ENCODE measurements at places on chromosomes 16 and 17. TPM values are rescaled to one million over a fixed set of nuclear protein-coding genes. Genes with fewer than 3 reads are reported as not detected.

The SLFN12 gene
- total RNA-seq = 14.5 TPM

The LGALS9B gene
- not detected for total RNA-seq

The ALDH3A1 gene
- total RNA-seq = 0.31 TPM

The SERPINF2 gene
- 0.68 TPM for total RNA-seq

The APOH gene
- not detected for total RNA-seq

The NPIPA8 gene
- total RNA-seq = 0.48 TPM

DNA sequence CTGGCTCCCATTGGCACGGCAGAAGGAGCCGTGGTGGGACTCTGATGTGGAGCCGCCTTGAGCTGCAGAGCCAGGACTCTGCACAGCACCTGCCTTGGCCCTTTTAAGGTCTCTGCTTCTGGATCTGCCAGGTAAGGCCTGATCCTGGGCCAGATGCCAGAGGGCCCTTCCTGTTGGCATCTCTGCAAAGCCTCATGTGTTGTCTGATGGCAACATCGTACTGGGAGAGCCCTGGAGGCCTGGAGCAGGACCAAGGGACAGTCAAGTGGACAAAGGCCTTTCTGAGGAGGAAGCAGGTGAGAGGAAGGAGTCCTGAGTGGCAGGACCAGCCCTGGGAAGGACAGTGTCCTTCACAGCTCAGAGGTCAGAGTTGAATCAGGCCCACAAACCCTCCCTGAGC lies 26.1 kb downstream of the SOCS1 start:
- no peaks in the 10 kb centered on the region for H3K36me3 ChIP-seq
- H3K4me3 ChIP-seq = no peak overlapping the region
- DNase-seq = no peak
- H3K27me3 ChIP-seq = no peaks in the 10 kb centered on the region
- H3K27ac ChIP-seq = no peak overlapping the region
- H3K4me1 ChIP-seq = no peaks in the 10 kb centered on the region

DNA sequence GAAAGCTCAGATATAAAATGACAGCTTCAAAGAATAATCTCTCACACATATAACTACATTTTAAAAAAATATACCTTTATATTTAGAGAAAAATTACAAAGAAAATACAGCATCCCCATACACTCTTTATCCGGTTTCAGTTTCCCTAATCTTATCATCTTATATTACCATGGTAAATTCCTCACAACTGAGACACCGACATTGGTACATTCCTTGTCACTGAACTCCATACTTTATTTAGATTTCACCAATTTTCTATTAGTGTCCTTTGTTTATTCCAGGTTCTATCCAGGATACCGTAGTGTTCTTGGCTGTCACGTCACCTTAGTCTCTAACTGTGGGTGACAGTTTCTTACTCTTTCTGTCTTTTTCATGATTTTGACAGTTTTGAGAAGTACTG lies 22.0 kb upstream of the ABCA10 start:
- DNase-seq = no peak
- H3K27ac ChIP-seq = no peak overlapping the region
- H3K4me1 ChIP-seq = no peaks in the 10 kb centered on the region
- no peaks in the 10 kb centered on the region for H3K36me3 ChIP-seq

GRCh38 chr17:27391427-27391826 lies 64.8 kb upstream of the KSR1 start:
- no peak overlapping the region for H3K4me3 ChIP-seq
- no peaks in the 10 kb centered on the region for H3K27me3 ChIP-seq
- no peak for DNase-seq
- no peaks in the 10 kb centered on the region for H3K4me1 ChIP-seq
- H3K27ac ChIP-seq = no peak overlapping the region

GRCh38 chr17:76995387-76996105 lies 127.3 kb downstream of the MGAT5B start:
- peak; percentile 80 for DNase-seq
- H3K27me3 ChIP-seq = no peaks in the 10 kb centered on the region
- H3K4me3 ChIP-seq = peak overlapping the region; percentile 11
- no peaks in the 10 kb centered on the region for H3K36me3 ChIP-seq
- no peak overlapping the region for H3K27ac ChIP-seq

GRCh38 chr16:64974381-64974780 lies 147.5 kb downstream of the CDH11 start:
- no peak for DNase-seq
- peaks cover 3% of the 10 kb centered on the region for H3K36me3 ChIP-seq
- H3K4me1 ChIP-seq = no peaks in the 10 kb centered on the region
- no peak overlapping the region for H3K27ac ChIP-seq

DNA sequence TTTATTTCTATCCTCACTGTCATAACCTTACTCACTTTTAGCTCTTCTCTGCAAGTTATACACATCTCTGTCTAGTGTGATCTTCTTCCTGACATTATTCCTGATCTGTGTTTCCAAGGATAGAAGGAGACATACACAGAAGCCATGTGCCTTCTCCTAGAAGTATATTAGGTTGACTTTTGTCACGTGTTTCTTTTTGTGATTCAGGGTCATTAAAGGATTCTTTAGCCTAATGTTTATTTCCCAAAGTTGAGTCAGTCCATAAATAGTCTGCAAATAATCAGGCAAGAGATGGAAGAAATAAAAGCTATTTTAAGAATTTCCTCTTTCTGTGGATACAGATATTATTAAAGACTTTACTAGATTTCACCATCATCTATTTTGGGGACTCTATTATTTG lies 214.1 kb upstream of the GOT2 start:
- H3K27me3 ChIP-seq = no peaks in the 10 kb centered on the region
- no peak overlapping the region for H3K4me3 ChIP-seq
- H3K4me1 ChIP-seq = no peaks in the 10 kb centered on the region
- DNase-seq = no peak
- H3K27ac ChIP-seq = no peak overlapping the region

- no peak overlapping the region for H3K4me3 ChIP-seq
- H3K27me3 ChIP-seq = peaks cover 10% of the 10 kb centered on the region
- H3K36me3 ChIP-seq = no peaks in the 10 kb centered on the region
- H3K4me1 ChIP-seq = peaks cover 2% of the 10 kb centered on the region
- no peak overlapping the region for H3K27ac ChIP-seq
These were observed 4.2 kb downstream of the MATCAP1 start for GRCh38 chr16:67179421-67180080.

GRCh38 chr16:17470908-17471718 lies at the start of gene XYLT1:
Gene XYLT1, minus strand, starts transcription at chr16:17470960. Its CDS starts 164 bp downstream, at chr16:17470796.
- no peak within 1 kb of the TSS for H3K27ac ChIP-seq
- H3K36me3 ChIP-seq = no peaks in the 10 kb centered on the region
- H3K27me3 ChIP-seq = peaks cover 5% of the 10 kb centered on the region
- peak; percentile 71 for DNase-seq
- peaks cover 14% of the 10 kb centered on the region for H3K4me1 ChIP-seq

DNA sequence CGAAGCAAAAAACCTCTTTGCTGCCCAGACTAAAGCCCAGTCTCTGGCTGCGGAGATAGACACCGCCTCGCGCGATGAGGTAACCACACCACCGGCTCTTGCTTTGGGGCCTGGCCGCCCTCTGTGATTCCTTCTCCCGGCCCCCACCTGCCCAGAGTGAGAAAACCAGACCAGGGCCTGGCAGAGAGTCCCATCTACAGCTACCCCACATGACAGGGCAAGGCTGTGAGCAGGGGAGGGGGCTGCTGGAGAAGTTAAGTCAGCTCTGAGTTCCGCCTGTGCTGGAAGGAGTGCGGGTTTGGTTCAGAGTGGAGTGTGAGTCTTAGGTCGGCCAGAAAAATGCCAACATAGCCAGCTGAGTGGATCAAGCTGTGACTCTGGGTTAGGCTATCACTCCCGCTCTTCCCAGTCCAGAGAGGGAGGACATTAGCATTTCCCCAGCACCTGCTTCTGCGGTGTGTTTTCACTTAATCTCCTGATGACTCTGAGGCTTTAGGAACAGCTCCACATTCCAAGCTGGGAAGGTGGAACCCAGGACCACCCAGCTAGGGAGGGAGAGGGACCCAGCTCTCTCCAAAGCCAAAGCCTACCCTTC lies 139.0 kb downstream of the RAB11FIP4 start:
- H3K27ac ChIP-seq = no peak overlapping the region
- H3K36me3 ChIP-seq = peaks cover 24% of the 10 kb centered on the region
- no peak for DNase-seq
- no peak overlapping the region for H3K4me3 ChIP-seq
- no peaks in the 10 kb centered on the region for H3K4me1 ChIP-seq

GRCh38 chr17:41792845-41793783 lies 6.6 kb upstream of the JUP start:
- peak; percentile 64 for DNase-seq
- H3K27ac ChIP-seq = no peak overlapping the region
- H3K27me3 ChIP-seq = peaks cover 4% of the 10 kb centered on the region
- no peaks in the 10 kb centered on the region for H3K36me3 ChIP-seq
- no peak overlapping the region for H3K4me3 ChIP-seq
- H3K4me1 ChIP-seq = peaks cover 8% of the 10 kb centered on the region

GRCh38 chr16:4882633-4883285 lies 35.5 kb downstream of the UBN1 start:
- H3K27me3 ChIP-seq = no peaks in the 10 kb centered on the region
- no peak overlapping the region for H3K4me3 ChIP-seq
- no peak for DNase-seq
- peaks cover 96% of the 10 kb centered on the region for H3K36me3 ChIP-seq

DNA sequence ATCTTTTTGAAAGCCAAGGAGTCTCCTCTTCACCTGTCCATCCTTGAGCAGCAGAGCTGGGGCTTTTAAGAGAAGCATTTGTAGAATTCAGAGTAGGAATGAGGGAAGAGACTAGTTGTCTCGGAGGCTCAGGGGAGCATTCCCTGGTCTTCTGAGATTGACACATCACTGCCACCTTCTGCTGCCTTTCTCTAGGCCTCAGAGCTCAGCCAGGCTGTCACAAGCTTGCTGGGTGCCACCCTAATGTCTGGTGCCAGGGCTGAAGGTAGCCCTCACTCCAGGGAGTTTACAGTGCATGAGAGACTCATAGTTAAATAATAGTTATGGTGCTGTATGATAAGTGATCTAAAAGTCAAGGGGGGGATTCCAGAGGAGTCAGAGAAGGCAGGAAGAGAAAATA lies 39.7 kb downstream of the B9D1 start:
- peaks cover 35% of the 10 kb centered on the region for H3K36me3 ChIP-seq
- H3K27ac ChIP-seq = no peak overlapping the region
- H3K4me1 ChIP-seq = no peaks in the 10 kb centered on the region
- DNase-seq = no peak
- H3K4me3 ChIP-seq = no peak overlapping the region

- H3K27ac ChIP-seq = no peak overlapping the region
- H3K27me3 ChIP-seq = no peaks in the 10 kb centered on the region
- no peak overlapping the region for H3K4me3 ChIP-seq
- H3K36me3 ChIP-seq = peaks cover 20% of the 10 kb centered on the region
These were observed 7.4 kb upstream of the COX10 start for GRCh38 chr17:14061666-14062560.

DNA sequence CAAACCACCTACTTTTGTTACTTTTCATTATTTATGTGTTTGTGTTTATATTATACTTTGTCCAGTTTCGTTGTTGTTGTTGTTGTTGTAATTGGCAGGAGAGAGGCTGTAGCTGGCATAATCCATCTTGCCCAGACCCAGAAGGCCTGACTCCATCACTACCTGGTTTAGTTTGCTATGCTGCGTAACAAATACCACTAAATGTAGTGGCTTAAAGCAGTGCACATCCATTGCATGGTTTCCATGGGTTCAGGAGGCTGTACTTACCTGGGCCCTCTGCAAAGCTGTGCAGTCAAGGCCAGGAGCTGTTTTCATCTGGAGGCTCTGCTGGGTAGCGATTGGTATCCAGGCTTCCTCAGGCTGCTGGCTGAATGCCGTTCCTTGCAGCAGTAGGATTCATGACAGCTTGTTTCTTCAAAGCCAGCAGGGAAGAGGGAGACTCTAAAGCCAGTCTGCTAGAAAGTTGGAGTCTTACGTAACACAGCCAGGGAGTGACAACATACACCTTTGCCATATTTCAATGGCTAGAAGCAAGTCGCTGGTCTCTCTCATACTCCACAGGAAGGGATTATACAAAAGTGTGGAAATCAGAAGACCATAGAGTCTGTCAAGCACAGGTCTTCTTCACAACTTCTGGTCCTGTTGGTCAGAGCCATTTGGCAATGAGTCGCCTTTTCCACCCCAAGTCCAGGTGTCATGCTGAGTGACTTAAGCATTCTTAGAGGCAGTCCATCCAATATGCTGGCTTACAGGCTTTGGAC lies 41.1 kb downstream of the TNRC6C start:
- H3K27me3 ChIP-seq = no peaks in the 10 kb centered on the region
- peaks cover 2% of the 10 kb centered on the region for H3K4me1 ChIP-seq
- no peak overlapping the region for H3K4me3 ChIP-seq

DNA sequence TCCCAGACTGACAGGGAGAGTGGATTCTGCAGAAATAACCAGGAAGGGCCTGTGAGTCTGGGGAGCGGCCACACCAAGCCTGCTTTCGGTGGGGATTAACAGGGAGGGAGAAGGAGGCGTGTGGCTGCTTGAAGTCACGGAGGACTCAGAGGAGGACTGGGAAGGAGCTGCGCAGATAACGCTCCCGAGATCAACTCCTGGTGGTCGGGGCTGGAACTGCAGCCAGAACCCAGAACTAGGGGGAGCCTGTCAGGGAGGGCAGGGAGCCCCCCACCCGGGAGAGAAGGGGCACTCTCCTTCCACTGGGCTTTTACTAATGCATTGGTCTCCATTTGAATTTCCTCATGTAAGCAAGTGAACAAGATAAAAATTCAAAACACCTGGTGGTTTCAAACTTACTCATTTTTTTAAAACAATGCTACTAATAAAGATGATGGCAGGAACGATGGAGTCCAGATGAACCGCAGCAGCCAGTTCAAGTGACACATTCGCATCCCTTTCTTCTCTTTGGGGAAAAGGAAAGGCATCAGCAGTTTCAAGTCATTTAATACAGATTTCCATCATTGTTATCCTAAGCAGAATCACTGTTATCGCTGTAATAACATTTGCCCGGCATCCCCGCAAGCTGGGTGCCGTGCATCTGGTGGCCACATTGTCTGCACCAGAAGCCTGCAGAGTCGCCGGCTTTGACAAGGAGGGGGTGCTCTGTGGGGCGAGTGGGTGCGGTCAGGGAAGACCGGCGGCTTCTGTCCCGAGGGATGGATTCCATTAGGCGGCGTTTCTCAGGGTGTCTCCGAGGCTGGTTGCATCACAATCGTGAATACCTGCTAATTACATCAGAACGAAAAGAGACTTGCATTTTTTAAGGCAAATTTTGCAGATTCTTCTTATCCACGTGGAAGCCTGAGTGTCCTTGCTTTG lies 183.0 kb downstream of the FOXL1 start:
- DNase-seq = peak; percentile 82
- H3K36me3 ChIP-seq = no peaks in the 10 kb centered on the region
- peaks cover 7% of the 10 kb centered on the region for H3K4me1 ChIP-seq
- H3K27ac ChIP-seq = no peak overlapping the region
- no peaks in the 10 kb centered on the region for H3K27me3 ChIP-seq

DNA sequence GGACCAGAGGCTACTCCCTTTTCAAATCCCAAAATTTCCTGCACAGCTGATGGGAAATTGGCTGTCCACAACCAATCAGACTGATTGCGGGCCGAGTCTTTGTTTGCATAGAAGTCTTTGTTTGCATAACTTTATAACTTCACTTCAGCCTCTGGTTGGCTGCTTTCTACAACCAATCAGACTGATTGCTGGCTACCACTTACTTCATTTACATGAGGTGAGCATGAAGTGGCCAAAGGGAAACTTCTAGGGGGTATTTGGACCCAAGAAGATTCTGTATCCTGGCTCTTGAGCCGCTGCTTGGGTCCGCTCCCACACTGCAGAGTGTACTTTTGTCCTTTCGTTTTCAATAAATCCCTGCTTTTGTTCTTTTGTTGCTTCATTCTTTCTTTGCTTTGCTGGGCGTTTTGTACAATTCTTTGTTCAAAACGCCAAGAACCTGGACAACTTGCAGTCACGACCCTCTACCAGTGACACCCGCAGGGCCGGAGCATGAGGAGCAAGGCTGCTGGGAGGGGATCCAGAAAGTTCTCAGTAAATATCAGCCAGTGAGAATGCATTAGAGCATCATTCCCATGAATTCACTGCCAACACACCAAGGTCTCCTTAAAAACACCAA lies 67.5 kb downstream of the IQCK start:
- no peak overlapping the region for H3K27ac ChIP-seq
- no peaks in the 10 kb centered on the region for H3K4me1 ChIP-seq
- H3K36me3 ChIP-seq = no peaks in the 10 kb centered on the region
- no peak overlapping the region for H3K4me3 ChIP-seq
- DNase-seq = no peak
- no peaks in the 10 kb centered on the region for H3K27me3 ChIP-seq

Data from H9 (cell line).